T-helper 9 cell (primary cell): ENCODE measurements at places on chromosomes 5 and 9.

DNA sequence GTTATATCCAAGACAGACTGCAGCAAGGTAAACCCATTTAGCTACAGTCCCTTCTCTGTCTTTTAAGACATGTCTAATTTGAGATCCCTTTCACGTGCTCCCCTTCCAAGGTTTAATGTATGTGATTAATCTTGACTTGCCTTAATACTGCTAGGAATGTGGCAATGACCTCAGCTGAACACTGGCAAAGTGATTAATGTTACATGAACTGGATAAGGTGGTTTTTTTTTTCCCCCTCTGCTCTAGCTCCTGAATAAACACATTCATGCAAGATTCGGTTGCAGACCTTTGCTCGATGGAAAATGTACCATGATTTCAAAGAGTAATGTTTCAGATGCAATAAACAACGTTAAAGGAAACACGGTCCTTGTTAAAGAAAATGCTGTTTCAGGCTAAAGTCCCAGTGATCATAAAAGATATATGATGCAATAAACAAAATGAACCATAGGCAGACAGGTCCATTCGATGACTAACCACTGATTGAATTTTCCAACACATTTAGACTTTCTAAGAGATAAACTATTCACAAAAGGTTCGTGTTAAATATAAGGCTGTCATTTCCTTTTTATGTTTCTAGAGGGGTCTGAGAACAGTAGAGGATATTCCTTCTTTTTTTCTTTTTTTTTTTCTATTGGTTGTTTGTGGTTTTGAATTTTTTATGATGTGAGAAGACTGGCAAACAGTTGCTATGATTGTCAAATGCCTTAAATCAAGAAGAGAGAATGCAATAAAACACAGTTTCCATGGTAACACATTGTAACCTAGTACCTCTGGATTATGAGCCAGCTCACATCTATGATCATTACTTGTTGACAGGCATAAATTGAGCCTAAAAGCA is 44.7 kb upstream of the ZNF608 start:
- DNase-seq = no peak

- no peak for DNase-seq
Observed at GRCh38 chr5:51138164-51138563, 245.1 kb upstream of the ISL1 start.

DNA sequence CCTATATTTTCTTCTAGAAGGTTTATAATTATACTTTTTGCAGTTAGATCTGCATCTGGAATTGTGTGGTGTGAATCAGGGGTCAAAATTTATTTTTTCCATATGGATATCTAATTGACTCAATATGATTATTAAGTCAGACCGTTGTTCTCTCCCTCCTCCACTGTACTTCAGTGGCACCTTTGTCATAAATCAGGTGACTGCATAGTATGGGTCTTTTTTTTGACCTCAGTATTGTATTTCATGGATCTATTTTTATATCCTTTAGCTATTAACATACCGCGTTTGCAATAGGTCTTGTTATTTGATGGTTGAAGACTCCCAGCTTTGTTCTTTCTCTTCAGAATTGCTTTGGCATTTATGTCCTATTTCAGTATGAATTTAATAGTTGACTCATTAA is 107.4 kb downstream of the BOD1 start:
- no peak for DNase-seq

- DNase-seq = no peak
Observed at GRCh38 chr5:155554500-155554899, 540.9 kb downstream of the KIF4B start.

DNA sequence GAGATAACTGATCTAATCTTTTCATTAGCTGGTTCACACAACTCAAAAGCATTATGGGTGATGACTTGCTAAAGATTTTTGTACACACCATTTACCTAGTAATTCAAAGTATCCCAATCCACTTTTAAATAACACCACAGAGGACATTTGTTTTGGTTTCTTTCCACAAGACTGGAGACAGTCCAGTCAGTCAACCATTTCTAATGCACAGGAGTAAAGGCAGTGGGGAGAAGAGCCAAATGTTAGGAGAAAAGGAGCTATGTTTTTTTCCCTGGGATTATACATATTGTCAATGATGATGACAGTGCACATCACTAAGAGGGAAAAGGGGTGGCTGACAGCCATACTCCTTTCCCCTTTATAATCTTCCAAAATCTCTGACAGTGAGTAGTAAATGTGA is 240.9 kb downstream of the GABRB2 start:
- DNase-seq = no peak
